ENCODE measurements at places on chromosomes 4 and X.

- DNase-seq = peak; percentile 87
Observed at GRCh38 chrX:119398974-119399771, at the start of gene SLC25A43. Gene SLC25A43, plus strand, starts transcription at chrX:119399336. Its CDS starts 68 bp downstream, at chrX:119399404.

DNA sequence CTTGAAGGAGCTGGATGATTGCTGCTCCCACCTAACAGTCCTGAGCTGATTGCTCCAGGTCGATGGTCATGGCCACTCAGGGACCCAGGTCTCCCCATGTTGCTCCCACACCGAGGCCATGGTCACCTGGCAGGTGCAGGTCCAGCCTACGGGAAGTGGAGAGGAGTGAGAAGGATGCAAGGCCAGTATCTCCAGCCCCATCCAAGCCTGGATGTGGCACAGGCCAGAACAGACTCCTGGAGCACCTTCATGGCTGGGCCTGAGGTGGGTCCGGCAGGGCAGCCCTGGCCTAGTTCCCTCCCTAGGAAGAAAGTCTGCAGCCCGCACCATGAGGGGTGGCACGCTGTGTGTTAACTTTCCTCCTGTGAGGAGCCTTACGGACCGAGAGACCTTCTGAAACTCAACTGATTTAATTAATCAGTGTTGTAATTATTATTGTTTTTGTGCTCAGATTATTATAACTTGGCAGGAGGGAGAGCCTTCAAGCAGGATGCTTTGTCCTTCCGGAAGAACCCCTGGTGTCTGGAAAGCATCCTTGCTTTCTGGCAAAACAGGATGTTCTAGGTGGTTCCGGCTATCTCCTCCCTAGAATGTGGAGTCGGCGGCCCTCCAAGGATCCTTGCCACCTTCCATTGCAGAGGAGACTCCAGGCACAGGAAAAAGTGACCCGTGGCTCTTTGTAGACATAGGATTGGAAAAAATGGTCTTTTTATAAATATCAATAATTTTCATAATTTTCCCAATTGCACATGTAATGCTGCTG, 92.3 kb upstream of the ADRA2C start:
- DNase-seq = peak; percentile 40

DNA sequence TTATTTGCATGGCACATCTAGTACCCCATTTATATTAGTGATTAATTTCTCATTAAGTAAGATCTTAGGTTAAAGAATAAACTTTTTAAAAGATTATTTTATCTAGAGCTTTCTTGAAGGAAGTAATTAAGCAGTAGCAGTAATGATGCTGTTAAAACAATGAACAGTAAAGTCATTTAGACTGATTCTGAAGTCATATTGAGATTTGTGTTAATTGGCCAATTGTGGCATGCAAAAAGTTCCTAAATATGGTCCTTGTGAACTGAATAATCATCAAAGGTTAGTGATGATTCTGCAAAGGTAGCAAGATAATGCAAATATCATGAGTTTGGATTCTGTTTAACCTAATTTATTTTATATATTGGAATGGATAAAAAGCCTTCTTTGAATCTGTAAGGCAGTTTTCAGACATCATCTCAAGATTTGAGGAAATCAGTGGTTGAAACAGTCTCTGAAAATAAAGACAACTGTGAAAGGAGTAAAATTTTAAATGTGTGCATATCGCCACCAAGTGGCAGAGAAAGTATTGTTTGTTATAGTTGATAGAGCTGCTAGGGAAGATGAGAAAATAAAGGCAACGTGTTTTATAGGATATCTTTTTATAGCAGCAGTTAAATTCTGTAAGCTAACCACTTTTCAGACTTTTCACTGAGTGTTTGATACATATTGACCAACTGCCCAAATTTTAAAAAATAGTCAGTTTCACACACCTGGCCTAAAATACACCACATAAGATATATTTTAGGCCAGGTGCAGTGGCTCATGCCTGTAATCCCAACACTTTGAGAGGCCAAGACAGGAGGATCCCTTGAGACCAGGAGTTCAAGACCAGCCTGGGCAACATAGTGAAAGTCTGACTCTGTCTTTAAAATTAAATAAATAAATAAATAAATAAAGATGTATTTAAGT, 79.6 kb downstream of the CCKAR start:
- DNase-seq = no peak

DNA sequence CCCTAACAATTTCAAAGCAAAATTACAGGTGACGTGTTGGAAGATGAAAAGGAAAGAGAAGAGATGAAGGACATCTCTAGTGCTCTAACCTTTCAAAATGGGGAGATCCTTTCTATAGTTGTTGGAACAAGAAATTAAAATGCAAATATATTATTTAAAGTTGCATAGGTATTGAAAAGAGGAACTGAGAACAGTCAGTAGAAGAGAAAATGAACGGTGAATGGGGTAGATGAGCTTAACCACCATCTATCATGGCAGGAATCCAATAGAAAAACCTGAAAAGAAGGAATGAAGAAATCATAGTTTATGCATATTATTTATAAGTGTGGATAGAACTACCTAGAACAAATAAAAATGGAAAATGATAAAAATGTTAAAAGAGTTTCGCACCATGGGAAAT, 42.0 kb downstream of the ANXA5 start:
- no peak for DNase-seq

- no peak for DNase-seq
Observed at GRCh38 chr4:107900508-107900907, 30.8 kb upstream of the CYP2U1 start.

- DNase-seq = no peak
Observed at GRCh38 chr4:94486372-94486801, 34.6 kb downstream of the PDLIM5 start.

DNA sequence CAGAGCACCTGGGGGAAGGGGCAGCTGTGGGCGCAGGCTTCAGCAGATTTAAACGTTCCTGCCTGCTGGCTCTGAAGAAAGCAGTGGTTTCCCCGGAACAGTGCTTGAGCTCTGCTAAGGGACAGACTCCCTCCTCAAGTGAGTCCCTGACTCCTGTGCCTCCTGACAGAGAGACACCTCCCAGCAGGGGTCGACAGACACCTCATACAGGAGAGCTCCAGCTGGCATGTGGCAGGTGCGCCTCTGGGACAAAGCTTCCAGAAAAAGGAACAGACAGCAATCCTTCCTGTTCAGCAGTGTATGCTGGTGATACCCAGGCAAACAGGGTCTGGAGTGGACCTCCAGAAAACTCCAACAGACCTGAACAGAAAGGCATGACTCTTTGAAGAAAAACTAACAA, 68.1 kb downstream of the ZC4H2 start:
- no peak for DNase-seq

All from spleen (tissue), 13 donors.